Pancreas (tissue), 10 donors: ENCODE measurements at places on chromosomes 1 and 21. TPM values are rescaled to one million over a fixed set of nuclear protein-coding genes. Genes with fewer than 3 reads are reported as not detected.

- no peak overlapping the region for H3K27ac ChIP-seq
- H3K27me3 ChIP-seq = no peaks in the 10 kb centered on the region
- no peaks in the 10 kb centered on the region for H3K36me3 ChIP-seq
- no peak for DNase-seq
- H3K4me1 ChIP-seq = no peaks in the 10 kb centered on the region
Observed at GRCh38 chr1:49728377-49728776, 295.4 kb downstream of the AGBL4 start.

DNA sequence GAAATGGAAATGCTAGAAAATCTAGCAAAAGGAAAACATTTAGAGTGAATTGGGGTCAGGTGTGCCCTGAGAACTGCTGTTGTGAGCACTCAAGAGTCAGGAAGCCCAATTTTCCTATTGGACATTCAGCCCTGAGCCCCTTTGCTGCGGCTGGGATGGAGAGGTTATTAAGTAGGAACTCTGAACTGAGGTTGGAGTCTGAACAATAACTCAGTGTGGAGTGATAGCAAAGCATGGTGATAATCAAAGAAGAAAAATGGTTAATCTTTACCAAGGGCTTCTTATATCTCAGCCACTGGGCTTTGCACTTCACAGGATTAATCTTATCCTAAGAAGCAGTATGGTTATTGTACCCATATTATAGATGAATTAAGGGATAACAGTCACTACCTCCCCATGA, 52.0 kb downstream of the TMCO4 start:
- H3K27me3 ChIP-seq = no peaks in the 10 kb centered on the region
- H3K36me3 ChIP-seq = peaks cover 6% of the 10 kb centered on the region
- H3K4me1 ChIP-seq = no peaks in the 10 kb centered on the region
- no peak overlapping the region for H3K27ac ChIP-seq
- H3K4me3 ChIP-seq = no peak overlapping the region

DNA sequence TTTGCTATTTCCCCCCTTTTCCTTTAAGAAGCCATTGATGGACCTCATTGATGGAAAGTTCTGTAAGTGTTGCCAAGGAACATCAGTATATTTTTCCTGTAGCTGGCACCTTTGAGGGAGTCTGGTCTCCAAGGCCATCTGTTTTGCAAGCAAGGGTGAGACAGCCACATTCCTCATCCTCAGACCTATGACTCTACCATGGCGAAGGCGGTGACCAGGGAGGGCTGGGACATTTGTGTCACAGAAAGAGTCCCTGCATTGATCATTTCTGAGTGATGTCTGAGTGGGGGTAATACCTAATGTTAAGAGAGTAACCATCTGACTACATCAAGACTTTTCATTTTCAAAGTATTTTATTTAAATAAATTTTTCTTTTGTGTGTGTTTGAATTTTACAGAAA, 35.4 kb downstream of the KIAA0040 start:
- H3K27ac ChIP-seq = no peak overlapping the region
- H3K4me3 ChIP-seq = no peak overlapping the region
- peaks cover 11% of the 10 kb centered on the region for H3K36me3 ChIP-seq
- no peaks in the 10 kb centered on the region for H3K27me3 ChIP-seq

- H3K36me3 ChIP-seq = no peaks in the 10 kb centered on the region
- no peak overlapping the region for H3K4me3 ChIP-seq
- no peaks in the 10 kb centered on the region for H3K4me1 ChIP-seq
- no peaks in the 10 kb centered on the region for H3K27me3 ChIP-seq
- no peak overlapping the region for H3K27ac ChIP-seq
Observed at GRCh38 chr21:18157406-18157805, 87.2 kb upstream of the CHODL start.

Gene TNN
- 0.09 TPM for total RNA-seq

DNA sequence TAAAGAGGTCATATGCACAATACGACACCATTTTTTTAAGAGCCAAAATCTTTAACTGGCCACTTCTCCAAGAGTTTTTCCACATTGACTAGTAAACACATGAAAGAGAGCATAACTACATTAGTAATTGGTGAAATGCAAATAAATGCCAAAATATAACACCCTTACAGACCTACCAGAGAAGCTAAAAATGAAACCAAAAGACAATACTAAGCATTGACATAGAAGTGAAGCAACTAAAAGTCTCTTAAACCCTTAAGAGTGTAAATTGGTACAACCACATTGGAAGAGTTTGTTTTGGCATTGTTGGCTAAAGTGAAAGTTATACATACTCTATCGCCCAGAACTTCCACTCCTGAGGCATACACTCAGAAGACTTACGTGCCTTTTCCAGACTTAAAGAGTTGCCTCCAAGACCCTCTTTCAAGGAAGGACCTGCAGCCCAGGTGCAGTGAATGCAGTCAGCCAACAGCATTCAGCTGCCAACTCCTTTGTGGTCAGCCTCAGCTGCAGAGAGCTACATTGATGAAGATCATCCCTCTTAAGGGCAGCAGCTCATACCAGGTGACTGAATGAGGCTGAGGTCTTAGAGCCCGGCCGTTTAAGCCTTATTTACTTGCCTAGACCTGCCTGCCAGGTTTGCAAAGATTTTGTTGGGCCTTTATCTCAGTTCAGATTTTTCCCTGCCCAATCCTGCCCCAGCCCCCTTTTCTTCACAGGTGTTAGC, 839.1 kb upstream of the ADGRL2 start:
- H3K36me3 ChIP-seq = no peaks in the 10 kb centered on the region
- H3K27ac ChIP-seq = no peak overlapping the region
- H3K4me1 ChIP-seq = no peaks in the 10 kb centered on the region
- H3K4me3 ChIP-seq = no peak overlapping the region
- no peaks in the 10 kb centered on the region for H3K27me3 ChIP-seq

- H3K27ac ChIP-seq = no peak overlapping the region
- H3K36me3 ChIP-seq = no peaks in the 10 kb centered on the region
- no peaks in the 10 kb centered on the region for H3K27me3 ChIP-seq
- no peaks in the 10 kb centered on the region for H3K4me1 ChIP-seq
Observed at GRCh38 chr1:47396671-47397196, 19.4 kb upstream of the FOXE3 start.

Gene CA6
- total RNA-seq = not detected

DNA sequence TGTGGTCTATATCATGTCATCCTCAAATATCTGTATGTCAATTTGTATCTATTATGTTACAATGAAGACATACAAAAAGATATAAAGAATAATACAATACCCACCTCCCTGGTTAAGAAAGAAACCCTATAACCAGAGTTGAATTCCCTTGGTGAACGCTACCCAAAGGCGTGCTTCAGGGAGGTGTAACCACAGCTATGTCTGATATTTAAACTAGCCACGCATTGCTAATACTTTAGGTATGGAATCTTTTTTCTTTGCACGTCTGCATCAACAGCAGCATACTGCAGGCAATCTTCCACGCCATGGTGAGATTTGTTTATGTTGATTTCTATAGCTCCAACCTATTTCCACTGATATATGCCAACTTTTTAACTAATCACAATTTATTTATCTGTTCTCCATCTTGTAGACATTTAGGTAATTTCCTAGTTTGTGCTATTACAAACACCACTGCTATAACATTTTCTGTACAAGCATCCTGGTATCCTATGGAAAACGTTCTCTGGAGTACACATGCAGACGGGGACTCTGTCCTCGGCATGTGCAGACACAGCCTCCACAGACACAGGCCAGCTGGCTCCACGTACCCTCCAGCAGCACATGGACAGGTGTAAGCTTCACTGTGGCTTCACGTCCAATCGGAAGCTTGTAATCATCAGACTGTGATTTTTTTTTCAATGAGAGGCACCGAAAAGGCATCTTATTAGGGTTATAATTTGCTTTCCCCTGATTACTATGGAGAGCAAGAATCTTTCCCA, 58.5 kb downstream of the HSF2BP start:
- no peaks in the 10 kb centered on the region for H3K4me1 ChIP-seq
- no peak overlapping the region for H3K4me3 ChIP-seq
- no peak overlapping the region for H3K27ac ChIP-seq

DNA sequence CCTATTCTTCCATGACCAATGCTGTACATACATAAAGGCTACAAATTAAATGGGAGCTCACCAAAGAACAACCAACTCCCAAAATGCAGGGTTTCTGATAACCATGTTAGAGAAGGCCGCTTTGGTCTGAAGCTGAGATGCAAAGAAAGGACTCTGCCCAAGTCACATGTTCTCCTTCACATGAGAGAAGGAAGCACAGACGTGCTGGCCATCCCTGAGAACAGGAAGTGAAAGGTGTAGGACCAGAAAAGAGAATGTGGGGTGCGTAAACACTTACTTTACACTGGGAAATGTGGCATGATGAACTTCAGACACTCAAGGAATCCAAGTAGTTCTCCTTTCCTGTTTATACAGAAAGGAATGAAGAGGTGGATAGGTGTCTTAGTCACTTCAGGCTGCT, 31.7 kb upstream of the TADA1 start:
- peaks cover 3% of the 10 kb centered on the region for H3K4me1 ChIP-seq
- H3K36me3 ChIP-seq = no peaks in the 10 kb centered on the region
- DNase-seq = no peak
- no peak overlapping the region for H3K27ac ChIP-seq

Gene ANGPTL3
- total RNA-seq = 1.2 TPM

GRCh38 chr1:116377541-116378529, 4.8 kb downstream of the ATP1A1 start:
- H3K4me3 ChIP-seq = no peak overlapping the region
- H3K27ac ChIP-seq = peak overlapping the region; percentile 95
- no peak for DNase-seq
- H3K4me1 ChIP-seq = peaks cover 67% of the 10 kb centered on the region

Gene TMEM82
- total RNA-seq = not detected
